Kasumi-1 (cell line): ENCODE measurements at places on chromosomes 12 and 14.

- no peak for DNase-seq
These were observed 26.4 kb upstream of the FGF6 start for GRCh38 chr12:4472046-4472445.

DNA sequence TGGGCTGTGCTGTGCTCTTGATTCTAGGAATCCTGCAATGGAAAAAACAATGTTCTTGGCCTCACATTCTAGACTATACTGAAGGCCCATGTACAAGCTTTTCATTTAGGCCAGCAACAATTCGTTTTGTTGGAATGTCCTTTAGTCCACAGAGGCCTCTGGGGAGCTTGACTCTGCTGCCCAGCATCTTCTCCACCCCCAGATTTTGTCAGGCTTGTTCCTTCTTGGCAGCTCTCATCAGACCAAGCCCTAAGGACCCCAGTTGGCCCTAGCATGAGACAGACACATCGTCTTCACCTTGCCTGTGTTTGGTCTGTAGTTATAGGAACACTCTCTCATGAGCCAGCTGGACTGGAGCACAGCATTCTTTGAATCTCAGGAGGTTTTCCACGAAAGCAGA is 300.1 kb downstream of the VRK1 start:
- no peak for DNase-seq

DNA sequence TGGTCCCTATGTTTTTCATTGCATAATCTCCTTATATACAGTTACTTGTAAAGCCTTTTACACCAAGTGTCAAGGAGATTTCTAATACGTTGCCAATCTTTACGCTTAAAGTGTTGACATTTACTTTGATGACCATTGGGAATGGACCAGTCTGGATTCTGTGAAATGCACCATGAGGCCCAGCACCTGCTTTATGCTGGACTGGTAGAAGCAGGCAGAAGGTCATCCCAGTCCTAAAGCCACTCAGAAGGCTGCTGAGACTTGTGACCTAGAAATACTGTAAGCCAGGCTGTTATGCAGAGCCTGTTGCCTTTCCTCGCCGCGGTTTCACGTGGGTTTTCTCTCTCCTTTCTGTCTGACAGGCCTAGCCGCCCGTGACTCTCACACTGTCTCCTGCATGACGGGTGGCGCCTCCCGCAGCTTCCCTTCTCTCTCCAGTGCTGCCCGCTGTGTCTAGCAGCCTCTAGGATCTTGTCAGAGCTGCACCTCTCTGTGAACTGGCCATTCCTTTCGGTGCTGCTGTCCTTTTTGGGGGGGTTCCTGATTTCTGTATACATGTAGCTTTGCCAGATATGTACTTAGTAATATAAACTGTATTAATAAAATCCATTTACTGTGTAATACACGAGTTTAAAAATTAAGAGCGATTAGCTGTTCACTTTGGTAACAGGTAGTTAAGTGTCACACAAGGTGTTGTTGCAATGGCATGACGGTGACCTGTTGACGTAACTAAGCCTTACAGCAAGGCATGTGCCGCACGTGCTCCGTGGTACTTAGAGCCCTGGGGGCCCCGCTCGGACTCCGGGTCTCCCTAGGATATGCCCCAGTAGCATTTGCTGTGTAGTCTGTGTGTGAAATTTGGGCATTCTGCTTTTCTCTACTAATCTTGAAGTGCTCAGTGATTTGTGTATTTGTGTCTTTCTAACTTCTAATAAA is 29.7 kb downstream of the XRCC3 start:
- no peak for DNase-seq

GRCh38 chr14:81343701-81344100 is 56.4 kb downstream of the STON2 start:
- no peak for DNase-seq

DNA sequence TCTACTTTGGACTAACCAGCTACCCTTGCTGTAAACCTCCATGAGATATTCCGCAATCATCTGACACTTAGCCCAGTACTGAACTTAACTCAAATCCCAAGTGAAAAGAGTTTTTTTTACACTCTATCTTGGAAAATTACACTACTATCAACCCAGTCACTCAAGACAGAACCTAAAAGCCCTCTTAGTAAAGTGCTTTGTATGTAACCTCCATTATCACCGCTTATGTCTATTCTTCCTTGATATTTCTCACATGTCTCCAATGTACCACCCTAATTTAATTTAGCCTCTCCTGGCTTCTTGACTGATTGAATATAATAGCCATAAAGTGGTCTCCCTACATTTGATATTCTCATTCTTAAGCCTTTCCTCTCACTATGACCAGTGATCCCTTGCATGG is 168.8 kb upstream of the SYT1 start:
- no peak for DNase-seq

GRCh38 chr14:103749452-103749851 is 33.8 kb downstream of the ZFYVE21 start:
- DNase-seq = peak; percentile 18

GRCh38 chr12:30988086-30988485 is 61.5 kb downstream of the TSPAN11 start:
- DNase-seq = no peak

GRCh38 chr14:87992346-87992717 is 650 bp downstream of the GALC start:
- peak; percentile 4 for DNase-seq

GRCh38 chr12:79964100-79964627 is 29.3 kb upstream of the PPP1R12A start:
- DNase-seq = no peak

DNA sequence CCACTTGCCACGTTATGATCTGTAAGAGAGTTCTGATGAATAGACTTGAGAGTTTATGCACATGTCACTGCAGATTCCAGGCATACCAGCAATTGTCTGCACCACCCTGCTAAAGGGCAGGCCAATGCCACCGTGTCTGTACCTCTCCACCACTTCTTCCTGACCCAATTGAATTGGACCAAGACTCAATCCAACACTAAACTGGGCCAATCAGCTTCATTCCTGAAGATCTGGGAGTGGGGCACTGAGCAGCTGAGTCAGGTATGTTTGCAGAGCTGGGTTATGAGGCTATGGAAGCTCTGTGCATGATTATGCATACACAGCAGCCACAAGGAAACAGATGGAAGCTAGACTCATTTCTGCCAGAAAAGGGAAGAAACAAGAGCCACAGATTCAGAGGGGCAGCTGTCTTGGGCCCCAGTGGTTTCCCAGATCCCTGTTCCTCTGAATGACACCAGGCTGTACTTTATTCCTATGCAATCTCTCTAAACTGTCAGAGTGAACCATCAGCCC is 28.0 kb downstream of the DAO start:
- DNase-seq = peak; percentile 99

- DNase-seq = no peak
These were observed 108.2 kb downstream of the PDE3A start for GRCh38 chr12:20476551-20476950.

- no peak for DNase-seq
These were observed 29.6 kb downstream of the PDZRN4 start for GRCh38 chr12:41217727-41218126.

DNA sequence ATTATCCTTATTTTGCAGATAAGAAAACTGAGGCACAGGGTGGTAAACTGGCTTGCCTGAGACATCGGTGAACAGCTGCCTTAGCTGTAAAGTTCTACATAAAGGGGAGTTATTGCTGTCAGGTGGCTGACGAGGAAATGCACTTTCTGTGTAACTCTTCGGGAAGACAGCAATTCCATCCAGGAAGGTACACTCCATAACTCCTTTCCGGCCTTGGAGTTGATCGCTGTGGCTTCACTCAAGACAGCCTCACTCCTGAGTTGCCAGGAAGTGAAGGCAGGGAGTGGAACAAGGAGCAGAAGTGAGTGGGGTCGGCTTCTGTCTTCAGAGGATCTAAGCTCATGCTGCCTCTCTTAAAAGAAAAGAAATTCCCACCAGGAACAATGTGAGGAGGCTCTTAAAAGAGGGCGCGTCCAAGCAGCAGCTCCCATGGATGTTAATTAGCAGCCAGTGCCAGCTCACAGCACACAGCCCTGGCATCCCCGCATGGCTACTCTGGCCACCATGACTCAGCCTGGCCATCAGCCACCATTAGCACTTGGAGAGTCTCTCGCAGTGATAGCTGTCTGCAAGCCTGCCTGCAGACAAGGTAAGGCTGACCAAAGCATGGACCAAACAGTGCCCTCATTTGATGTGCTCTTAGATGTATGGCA is 60.3 kb downstream of the NUAK1 start:
- DNase-seq = no peak

DNA sequence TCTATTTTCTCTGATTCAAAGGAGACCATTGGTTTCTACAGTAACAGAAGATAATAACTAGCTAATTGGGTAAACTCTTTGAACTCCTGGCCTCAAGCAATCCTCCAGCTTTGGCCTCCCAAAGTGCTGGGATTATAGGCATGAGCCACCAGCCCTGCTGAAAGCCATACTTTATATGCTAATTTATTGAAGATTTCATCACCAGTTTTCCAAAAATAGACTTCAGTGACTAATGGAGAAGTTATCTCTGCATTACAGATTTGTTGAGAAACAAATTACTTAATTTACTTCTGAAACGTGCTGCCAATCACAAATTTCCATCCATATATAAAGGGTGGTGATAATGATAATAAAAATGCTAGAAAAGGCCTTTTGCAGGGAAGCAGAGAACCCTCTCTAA is 1758.1 kb upstream of the SEL1L start:
- DNase-seq = no peak

DNA sequence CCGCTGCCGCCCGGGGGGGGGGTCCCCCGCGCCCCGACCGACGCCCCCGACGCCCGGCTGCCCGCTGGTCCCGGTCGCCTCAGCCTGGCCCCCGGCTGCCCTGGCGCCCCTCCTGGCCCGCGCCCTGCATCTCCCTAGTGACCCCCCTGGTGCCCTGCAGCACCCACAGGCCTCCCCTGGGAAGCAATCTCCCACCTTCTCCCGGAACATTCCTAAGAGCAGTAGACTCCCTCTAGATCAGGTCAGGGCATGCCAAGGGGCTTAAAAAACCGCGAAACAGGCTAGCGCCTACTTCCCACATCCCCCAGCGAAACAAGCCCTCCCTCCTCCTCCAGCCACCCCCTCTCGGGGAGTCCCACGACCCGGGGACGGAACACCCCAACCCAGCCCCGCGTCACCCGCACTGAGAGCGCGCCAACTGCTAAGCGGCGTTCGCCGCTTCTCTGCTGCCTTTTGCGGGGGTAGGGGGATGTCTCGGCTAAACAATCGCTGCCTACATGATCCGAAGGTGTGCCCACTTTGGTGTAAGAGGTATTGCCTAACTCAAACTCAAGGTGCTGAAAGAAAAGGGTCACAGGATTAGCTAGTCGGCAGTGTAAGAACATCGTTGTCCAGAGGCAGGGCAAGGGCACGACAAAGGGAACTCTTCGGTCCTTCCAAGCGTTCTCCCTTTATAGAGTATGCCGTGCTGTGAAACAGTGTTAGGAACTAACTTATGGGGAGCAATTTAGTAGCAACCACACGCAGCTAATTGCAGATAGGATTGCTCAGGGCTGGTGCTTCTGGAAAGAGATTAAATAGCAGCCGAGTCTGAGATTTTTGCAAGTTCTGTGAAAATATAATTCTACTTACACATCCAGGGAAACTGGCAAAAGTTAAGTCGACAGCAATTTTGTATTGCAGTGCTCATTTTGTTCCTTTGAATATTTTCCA is 619 bp upstream of the NTN4 start:
- no peak for DNase-seq

DNA sequence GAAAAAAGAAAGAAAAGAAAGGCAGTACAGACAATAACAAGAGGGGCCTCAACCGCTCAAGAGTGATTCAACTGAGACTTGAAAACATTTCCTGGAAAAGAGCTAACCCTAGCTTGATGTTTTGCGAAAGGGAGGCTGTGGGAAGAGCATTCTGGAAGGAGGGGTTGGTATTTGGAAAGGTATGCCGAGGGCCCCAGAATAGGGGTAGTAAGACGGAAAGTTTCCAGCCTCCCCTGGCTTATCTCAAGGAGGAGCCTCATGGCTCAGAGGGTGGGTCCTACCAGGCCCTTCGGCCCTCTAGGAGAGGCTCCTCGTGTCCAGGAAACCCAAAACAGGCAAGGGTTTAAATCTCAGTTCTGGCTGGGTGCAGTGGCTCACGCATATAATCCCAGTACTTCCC is 8.4 kb downstream of the RNU4-2 start:
- DNase-seq = no peak

GRCh38 chr14:76169776-76170175 is 18.1 kb downstream of the GPATCH2L start:
- DNase-seq = no peak

GRCh38 chr12:21276826-21277225 is 57.9 kb downstream of the SLCO1A2 start:
- DNase-seq = no peak

- no peak for DNase-seq
These were observed 225.2 kb downstream of the FUT8 start for GRCh38 chr14:65637780-65638179.

GRCh38 chr12:130201037-130201436 is 38.8 kb downstream of the FZD10 start:
- no peak for DNase-seq

- no peak for DNase-seq
These were observed 307.2 kb upstream of the SOX5 start for GRCh38 chr12:24256684-24257083.

- peak; percentile 82 for DNase-seq
These were observed 74.4 kb upstream of the TRHDE start for GRCh38 chr12:72197790-72198189.

DNA sequence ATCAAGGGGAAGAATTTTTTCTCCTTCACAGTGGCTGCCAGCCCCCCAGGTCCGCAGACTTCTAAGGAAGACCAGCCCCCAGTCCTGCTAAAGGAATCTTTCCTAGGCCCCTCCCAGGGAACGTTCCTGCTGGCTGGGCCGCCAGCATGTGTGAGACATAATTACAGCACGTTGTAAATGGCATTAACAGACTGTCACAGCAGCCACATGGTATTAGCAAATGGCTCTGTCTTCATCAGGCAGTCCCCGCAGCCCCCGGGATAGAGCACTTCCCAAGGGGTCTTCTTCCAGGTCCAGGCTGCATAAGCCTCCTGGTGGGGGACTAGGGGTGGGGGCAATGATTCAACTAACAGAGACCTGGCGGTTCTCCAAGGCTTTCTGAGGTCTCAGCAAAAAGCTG is 34.9 kb upstream of the FAM222A start:
- DNase-seq = no peak

- DNase-seq = peak; percentile 39
These were observed 1.2 kb downstream of the CDK2AP1 start for GRCh38 chr12:123270214-123271000.

DNA sequence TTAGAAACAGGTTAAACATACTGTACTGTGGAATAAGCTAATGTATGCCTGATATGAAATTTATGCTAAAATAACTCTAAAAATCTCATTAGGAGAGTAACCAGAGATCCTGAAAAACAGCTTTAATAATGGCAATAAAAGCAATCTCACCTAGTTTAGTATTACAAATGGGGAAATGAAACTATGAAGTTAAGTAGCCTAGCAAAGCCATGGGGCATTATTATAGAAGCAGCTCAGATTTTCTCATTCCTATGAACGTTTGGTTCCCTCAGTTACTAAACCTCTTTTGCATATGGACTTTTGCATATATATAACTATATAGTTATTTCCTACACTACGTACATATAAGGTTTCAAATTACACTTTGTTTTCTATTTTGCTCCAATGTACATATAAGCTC is 25.0 kb upstream of the APPL2 start:
- no peak for DNase-seq

GRCh38 chr12:48286665-48287064 is 64.1 kb downstream of the ZNF641 start:
- peak; percentile 23 for DNase-seq
